MV-4-11 (cell line): ENCODE measurements at places on chromosomes 11 and 22.

GRCh38 chr11:17423533-17424310, 35.3 kb upstream of the KCNJ11 start:
- no peak for DNase-seq

DNA sequence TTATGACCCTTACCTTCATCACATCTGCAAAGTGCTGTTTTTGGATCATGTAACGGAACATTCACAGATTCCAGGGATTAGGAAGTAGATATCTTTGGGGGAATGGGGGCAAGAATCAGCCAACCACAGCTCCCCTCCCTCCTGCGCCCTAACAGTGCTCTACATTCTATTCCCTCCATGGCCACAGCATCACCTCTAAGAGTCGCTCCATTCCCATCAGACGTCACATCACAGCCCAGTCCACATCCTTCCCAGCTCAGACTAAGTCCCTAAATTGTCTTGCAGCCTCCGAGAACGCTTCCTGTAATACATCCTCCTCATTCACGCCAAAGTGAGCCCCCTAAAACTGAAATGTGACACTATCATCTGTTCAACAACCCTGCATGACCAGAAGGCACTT, 5.9 kb downstream of the SCGB1D1 start:
- no peak for DNase-seq

DNA sequence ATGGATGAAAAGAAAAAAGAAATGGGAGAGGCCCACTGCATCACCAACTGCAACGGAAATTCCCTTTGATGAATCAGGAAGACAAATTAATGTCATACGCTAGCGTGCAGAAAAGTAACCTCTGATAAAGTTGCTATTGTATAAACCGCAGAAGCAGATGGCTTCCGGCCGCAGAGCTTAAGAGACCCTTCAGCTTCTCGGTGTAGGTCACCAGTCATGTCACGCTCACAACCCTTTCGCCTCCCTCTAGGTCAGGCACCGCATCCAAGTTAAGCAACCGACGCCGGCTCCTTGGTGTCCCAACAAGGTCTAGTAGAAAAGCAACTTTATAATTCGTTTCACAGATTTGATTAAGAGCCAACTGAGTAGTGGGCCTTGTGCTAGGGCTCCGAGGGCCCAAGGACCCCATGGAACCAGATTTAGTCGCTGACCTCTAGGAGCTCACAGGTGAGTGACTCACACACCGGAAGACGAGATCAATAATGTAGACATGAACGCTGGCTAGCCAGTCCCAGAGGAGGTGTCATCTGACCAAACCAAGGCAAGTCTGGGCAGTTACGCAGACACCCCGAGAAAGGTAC, 1.2 kb upstream of the ZFP91 start:
- peak; percentile 97 for DNase-seq

GRCh38 chr22:30891443-30891755, 77.2 kb downstream of the MORC2 start:
- DNase-seq: no peak

GRCh38 chr11:111283945-111284481, 14.3 kb upstream of the POU2AF3 start:
- no peak for DNase-seq
